ENCODE measurements at places on chromosomes 13 and 19.

DNA sequence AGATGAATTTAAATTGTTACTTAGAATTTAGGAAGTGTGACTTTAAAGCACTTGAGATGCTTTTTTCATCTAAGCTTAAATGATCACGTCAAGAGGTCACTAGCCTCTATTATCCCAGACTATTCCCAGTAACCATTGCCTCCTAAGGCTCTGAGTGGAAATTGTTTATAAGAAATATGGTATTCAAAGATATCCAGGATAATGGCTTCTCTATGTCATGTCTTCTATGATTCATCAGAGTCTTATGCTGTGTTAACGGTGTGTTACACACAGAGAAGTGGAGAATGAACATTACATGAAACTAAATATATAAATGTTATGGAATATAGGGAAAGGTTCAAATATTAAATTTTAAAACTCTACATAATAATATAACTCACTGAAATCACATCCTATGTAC, 79.8 kb upstream of the NBEA start:
- ATAC-seq: no peak

- ATAC-seq: no peak
Observed at GRCh38 chr19:5690955-5691821, 1.1 kb downstream of the RPL36 start.

GRCh38 chr13:46104868-46105267, at the start of gene CPB2:
TSS of gene CPB2 (minus strand) at chr13:46105033. CDS start at chr13:46105009, 24 bp downstream.
- ATAC-seq: no peak

GRCh38 chr19:50835785-50836542, 2.6 kb upstream of the KLK15 start:
- peak; percentile 90 for ATAC-seq

DNA sequence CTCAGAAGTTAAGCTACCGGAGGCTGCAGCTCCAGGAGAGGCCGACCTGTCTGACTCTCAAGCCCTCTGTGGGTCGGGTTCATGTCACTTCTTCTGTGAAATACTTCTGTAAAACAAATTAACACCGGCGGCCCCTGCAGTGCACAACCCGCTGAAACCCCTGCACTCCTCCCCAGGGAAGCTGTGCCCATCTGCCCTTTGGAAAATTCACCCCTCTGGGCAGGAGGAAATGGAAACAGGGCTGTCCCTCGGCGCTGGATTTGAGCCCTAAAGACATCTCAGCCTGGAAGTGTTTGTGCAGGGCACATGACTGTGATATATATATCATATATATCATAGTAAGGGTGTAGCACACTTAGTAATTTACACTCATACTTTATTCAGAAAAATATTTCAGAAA, 415.3 kb downstream of the IRS2 start:
- ATAC-seq: no peak

DNA sequence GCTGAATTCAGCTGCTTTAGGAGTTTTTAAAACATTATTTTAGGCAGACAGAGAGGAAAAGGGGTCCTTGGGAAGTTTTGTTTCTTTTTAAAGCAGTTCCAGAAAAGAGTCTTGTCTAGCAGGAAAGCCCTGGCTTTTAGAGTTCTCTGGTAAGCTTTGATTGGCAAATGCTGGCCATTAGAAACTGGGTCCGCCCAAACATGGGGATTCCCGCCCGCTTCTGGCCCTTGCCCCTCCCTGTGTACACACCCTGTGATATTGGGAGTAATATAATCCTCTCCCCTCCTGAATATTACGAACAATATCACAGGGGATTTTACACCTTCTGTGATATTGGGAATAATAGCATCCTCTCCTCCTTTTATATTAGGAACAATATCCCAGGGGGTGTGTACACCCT, 58.9 kb downstream of the ERICH4 start:
- ATAC-seq: no peak

DNA sequence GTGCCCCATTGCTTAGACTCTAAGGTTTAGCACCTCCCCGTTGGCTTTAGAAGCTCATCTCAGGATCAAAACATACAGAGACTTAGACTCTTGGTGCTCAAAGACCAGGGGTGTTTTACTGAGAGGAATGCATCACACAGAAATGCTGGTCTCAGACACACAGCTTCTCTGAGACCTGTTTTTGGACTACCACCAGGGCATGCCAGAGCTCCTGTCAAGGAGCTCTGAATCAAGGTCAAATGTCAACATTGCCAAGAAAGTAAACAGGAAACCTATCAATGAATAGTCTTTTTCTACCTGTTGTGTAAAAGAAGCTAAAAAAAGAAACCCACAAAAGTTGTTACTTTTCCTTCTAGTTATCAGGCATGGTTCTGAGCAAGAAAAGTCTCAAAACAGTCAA, 149.2 kb downstream of the COL4A1 start:
- no peak for ATAC-seq

- no peak for ATAC-seq
Observed at GRCh38 chr13:41682766-41683165, 225.4 kb downstream of the RGCC start.

DNA sequence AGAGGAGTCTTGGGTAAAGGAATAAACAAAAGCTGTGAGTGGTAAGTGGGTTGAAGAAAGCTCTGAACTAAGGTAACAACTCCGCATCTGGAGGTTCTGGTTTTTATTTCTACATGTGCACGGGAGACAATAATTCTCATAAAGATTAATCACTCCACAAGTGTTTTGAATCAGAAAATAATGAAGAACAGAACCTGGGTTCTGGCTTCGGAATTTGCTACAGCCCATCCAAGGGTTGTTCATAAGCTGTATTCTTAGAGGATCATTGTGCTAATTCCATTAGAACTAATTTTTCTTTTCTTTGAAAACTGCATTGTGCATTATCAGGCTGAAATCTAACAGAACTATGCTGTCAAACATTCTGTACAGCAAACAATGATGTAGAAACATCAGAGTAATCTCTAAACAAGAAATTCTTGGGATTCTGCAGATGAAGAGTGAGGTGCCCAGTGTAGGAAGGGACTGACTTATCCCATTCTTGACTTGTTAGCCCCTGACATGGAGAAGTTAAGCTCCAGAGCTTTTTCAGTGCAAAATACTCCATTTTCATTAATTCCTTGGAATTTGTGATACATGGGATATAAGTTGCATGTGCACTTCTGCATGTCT, 368.2 kb downstream of the COG6 start:
- ATAC-seq: no peak

DNA sequence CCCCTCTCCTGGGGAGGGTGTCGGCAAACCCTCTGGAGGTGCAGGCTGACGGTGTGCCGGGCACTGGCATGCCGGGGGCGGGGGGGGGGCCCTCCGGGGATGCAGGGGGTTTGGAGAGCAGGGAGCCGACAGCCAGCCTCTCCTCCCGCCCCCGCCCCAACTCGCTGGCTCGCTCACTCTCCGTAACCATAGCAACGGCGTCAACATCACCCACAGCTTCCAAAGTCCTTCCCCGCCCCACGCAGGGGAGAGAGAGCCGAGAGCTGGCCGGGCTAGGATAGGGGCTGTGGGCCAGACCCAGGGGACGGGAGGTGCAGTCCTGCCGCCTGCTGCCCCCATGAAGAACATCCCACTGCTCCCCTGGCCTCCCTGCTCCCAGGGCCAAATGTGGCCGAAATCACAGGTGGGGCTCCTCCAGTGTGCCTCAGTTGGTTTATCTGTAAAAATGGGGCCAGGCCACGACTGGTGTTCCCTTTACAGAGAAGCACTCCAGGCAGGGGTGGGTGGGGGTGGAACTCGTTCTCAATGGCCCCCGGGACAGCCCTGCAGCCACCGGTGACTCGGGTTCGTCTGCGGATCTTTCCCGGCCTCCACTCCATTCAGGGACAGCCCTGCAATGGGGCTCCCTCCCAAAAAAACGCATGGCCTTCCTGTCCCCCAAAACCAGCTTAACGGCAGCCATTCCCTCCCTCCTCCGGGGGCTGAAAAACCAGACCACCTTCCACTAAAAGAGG, 3.2 kb downstream of the KLF16 start:
- no peak for ATAC-seq

- peak; percentile 53 for ATAC-seq
Observed at GRCh38 chr19:4139614-4140236, 13.7 kb upstream of the CREB3L3 start.

Data from gastroesophageal sphincter (tissue), 4 donors.